Renal pelvis (tissue), 12 donors: ENCODE measurements at places on chromosomes 11 and 22. TPM values are rescaled to one million over a fixed set of nuclear protein-coding genes. Genes with fewer than 3 reads are reported as not detected.

GRCh38 chr11:64863391-64864060, 14.9 kb downstream of the EHD1 start:
- DNase-seq: no peak

Gene ALDH3B1
- polyA plus RNA-seq: 4.7 TPM

Gene KCNQ1OT1
- polyA plus RNA-seq: 2.3 TPM

DNA sequence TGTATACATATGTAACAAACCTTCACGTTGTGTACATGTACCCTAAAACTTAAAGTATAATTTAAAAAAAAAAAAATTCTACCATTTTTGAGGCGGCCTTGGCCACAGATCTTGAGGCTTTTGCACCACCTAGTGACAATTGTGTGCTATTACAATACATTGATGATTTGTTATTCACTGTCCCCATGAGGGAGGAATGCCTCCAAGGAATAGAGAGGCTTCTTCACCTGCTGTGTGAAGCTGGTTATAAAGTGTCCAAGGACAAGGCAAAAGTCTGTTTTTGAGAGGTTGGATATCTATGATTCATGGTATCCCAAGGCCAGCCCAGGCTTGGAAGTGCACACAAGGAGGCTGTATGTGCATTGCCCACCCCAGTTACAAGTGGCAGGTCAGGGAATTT, 30.7 kb downstream of the SLC22A25 start:
- DNase-seq: no peak

Gene POU2AF3
- 8.9 TPM for polyA plus RNA-seq

DNA sequence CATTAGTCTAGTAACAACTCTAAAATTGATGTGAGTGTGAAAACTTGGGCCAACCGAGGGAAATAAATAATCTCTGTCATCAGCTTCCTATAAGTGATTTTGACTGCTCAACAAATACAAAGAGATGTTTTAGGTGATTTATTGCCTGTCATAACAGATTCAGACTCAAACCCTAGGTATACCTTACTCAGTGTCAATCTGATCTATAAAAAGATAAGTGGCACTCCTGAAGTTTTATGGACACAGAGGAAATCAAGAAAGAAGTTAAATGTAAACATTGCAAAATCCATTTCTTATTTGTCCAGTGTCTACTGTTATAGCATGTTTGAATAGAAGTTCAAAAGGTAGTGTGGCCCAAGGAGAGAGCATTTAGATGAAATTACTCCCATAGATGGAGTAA, 30.4 kb upstream of the TYR start:
- no peak for DNase-seq

GRCh38 chr22:38925571-38926041, 31.8 kb upstream of the APOBEC3A start:
- no peak for DNase-seq

Gene WBP2NL
- 2.8 TPM for polyA plus RNA-seq

DNA sequence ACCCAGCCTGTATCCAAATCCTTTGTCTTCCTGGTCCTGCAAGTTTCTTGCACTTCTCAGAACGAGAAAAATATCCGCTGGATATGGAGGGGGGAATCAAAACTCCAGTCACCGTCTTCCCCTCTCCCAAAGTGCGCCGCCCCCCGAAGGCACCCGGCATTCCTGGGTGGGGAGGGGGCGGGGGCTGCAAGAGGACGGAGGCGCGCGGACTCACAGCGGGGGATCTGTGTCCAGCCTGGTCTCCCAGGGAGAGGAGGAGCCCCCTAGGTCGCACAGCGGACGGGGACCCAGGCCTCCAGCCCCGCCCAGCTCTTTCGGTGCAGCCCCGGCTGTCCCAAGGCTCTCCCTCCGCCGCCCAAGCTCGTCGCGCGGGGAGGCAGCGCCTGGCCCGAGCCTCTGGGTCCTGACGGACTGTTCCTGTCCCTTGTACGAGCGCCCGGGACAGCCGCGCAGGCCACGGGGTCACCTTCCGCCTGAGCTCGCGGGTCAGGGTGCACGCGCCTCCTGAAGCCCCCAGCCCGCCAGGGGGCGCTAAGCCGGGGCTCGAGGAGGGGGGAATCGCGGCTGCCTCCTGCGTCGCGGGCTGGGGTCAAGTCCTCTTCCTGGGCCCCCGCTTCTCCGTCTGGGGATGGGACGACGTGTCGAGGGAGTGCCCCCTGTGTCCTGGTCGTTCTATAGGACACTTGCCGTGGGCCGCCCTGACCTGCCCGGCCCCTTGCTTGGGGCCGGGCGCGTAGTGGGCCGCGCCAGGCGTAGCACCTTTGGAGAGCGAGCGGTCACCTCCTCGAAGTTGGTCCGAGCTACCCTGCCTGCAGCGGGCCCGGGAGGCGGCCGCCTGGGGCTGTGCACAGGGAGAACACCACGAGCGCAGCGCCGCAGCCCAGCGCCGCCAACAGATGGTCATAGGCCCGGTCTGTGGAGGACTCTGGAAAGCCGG, 2.4 kb upstream of the WNT11 start:
- no peak for DNase-seq

DNA sequence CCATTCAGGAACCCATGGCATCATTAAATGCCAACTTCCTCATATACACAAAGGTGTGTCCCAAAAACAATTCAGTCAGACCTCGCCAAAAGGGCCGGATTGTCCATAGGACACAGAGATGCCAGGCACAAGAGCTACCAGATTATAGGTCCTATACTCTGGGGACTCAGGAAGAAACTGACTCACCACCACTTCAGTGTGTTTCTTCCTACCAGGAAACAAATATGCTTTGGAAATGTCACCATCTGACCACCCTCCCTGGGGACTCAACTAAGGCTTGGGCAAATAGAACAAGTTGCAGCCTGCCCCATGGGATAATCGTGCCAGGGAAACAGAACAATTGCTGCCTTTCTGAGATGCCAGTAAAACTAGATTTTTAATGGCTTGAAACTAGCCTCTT, 11.7 kb downstream of the POU2AF3 start:
- DNase-seq: no peak

- DNase-seq: no peak
Measured at GRCh38 chr11:102757823-102758549, 22.4 kb downstream of the MMP10 start.

DNA sequence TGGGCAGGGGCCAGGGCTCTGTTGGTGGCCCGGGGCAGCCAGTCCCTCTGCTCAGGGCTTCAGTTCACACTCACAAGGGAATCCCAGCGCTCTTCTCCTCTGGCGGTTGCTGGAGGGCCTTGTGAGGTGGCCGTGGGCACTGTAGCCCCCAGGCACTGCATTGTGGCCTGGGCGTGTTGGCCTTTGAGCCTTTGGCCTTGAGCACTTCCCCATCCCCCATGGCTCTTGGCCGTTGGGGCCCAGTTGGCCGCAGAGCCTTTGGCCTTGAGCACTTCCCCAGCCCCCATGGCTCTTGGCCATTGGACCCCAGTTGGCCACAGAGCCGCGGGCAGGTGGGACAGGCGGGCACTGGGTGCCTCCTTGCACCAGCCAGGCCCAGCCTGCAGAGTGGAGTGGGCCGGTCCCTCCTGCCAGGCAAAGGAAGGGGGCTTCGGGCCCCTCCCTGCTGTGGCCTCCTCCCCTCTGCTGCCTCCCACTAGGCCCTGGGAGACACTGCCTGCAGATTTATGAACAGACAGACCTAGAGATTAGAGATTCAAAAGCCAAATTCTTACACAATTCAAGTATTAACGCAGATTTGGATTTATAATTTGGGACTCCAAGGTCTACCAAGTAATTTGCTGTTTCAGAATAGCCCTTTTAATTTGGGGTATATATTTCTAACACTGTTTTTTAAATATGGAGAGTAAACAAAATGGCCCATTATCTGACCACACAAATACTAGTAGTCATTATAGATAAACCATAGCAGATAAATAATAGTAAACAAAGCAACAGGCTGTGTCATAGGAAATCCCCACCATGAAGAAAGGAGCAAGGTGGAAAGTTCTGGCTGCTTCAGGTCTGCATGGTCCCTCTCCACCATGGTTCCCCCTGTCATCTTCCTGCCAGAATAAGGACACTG, 18.2 kb upstream of the TXNRD2 start:
- no peak for DNase-seq

DNA sequence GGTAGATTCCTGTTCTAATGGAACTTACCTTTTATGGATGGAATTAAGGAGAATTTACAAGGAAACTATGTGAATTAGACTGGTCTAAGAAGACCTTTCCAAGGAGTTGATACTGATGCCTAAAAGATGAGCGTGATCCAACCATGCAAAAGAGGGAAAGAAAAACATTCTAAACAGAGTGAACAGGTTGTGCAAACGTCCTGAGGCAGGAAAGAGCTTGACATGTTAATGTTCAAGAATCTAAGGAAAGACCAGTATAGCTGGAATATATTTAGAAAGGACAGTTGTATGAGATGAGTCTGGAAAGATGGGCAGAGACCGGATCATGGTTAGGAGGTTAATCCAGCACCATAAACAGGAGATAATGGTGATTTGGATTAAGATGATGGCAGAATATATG, 1.3 kb downstream of the DDIAS start:
- no peak for DNase-seq

- DNase-seq: no peak
Measured at GRCh38 chr22:20569059-20570058, 61.9 kb downstream of the MED15 start.

Gene PHLDB1
- polyA plus RNA-seq: 185 TPM

DNA sequence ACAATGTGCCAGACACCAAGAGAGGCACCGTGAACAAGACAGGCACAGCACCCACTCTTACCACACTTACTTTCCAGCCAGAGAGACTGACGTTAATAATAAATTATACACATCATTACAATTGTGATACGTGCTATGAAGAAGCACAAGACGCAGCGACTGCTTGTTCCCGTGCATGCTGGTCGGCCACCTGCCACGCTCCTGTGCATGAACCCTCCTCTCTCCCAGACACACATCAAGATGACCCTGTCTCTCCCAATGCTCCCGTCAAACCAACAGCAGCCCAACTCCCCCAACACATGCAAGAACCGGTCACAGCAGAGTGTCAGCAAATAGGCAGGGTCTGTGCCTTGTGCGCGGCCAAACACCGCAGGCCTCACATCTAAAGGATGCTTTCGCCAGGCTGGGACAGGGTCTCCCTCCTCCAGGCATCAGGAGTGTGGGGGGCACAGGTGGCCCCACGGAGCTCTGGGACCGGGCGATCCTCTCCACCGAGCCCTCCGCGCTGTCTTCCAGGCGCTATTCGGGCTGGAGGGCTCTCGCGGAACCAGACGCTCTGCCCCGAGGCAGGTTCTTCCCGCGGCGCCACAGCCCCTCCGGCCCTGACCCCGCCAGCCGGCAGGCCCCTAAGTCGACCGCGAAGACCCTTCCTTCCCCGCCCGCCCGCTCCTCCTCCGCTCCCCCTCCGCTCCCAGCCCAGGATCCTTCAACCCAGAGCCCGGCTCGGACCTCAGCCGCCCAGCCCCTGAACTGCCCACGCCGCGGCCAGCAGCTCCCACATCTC, 533 bp downstream of the SERGEF start:
- DNase-seq: peak; percentile 16

Gene ANO9
- 11.2 TPM for polyA plus RNA-seq

DNA sequence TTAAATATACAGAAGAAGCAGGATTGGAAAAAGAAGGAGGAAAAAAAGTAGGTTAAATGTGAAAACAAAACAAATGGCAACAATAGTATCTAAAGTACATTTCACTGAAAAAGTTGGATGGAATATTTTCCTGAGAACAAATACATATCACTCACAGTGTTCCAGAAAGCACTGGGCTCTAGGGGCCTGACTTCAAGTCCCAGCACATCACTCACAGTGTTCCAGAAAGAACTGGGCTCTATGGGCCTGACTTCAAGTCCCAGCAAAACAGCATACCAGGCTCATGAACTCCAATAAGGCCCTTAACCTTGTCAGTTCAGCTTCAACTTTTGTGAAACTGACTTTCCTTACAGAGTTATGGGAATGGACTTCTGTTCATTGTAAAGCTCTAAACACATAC, 46.0 kb upstream of the CCDC34 start:
- no peak for DNase-seq

- no peak for DNase-seq
Measured at GRCh38 chr22:45540122-45540521, 37.4 kb downstream of the FBLN1 start.

Gene NPAS4
- 0.35 TPM for polyA plus RNA-seq

DNA sequence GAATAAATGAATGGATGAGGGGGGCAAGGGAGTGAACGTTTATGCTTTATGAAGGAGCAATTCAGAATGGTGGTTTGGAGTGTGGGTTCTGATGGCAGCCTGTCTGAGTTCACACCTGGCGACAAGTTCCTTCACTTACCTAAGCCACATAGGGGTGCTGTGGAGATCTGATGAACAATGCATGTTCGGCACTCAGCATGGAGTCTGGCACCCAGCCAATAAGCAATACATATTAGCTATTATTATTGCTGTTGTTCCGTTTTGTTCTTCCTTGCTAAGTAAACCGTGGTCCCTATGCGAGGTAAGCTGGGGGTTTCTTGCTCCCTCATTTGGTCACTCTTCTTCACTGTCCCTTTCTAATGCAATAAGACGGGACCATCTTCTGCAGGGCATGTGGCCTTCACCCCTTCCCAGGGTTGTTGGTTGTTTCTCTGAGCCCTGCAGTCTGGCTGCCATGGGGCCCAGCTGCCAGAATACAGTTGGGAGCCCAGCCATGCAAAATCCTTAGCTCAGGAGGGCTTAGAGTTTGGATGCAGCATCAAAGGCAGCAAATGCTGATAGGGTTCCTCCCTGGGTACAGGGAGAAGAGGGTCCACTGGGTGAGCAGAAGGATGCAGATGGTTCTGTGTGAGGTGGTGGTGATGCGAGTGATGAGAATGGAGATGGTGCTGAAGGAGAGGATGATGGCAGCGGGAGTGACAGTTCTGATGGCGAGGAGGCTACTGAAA, 6.4 kb upstream of the PKNOX2 start:
- DNase-seq: no peak

DNA sequence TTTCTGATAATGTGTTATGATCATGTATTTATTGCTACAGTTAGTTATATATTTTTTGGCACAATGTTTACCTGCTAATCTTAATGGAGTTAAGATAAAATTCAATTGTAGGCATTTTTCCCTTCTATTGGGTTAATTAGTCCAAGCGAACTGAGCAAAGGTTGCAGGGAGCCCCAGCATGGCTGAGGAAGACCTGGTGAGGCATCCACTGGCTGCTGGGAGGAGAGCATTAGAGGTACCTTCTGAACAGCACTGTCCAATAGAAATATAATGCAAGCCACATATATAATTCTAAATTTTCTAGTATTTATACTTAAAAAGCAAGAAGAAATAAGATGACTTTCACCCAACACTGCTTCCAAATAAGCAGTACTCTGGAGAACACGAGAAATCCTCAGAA, 689 bp upstream of the TMEM126A start:
- no peak for DNase-seq

DNA sequence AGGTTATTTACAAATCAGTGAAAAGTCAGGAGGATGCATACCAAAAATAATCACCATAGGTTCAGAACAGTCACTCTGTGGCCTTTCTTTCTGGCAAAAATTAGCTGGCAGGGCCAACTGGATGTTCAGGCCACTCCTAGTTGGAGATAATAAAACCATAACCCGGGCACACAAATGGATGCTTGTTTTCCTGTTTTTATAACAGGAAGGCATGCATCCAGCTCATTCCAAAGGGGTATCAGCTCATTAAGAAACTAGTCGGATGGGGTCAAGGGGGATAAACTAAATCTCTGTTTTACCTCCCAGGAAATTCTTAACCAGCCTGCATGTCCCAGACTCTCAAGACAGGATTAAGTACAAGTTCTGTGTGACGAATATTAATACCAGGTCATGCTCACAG, 81.0 kb downstream of the FBXO7 start:
- no peak for DNase-seq
